NCI-H1092 (cell line): ENCODE measurements at places on chromosomes 5 and 9.
A peak's percentile ranks its signal among the peaks of the same experiment; 100 is the strongest.

DNA sequence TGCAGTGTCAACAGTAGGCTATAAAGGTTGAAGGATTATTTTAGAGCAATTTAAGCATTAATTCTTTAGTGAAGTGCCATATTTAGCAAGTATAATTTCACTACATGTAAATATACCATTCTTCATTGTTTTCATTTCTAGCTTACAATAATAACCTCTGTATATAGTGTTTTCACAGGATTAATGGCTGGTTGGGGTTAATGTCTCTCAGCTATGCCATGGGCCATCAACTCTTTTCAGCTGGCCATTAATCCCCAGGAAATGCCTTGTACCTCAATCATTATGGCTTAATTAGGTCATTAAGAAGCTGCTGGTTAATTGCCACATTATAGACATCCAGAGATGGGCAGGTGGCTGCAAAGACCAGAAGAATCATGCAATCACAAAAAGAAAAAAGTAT is 715.1 kb downstream of the MAT2B start:
- no peak for DNase-seq

DNA sequence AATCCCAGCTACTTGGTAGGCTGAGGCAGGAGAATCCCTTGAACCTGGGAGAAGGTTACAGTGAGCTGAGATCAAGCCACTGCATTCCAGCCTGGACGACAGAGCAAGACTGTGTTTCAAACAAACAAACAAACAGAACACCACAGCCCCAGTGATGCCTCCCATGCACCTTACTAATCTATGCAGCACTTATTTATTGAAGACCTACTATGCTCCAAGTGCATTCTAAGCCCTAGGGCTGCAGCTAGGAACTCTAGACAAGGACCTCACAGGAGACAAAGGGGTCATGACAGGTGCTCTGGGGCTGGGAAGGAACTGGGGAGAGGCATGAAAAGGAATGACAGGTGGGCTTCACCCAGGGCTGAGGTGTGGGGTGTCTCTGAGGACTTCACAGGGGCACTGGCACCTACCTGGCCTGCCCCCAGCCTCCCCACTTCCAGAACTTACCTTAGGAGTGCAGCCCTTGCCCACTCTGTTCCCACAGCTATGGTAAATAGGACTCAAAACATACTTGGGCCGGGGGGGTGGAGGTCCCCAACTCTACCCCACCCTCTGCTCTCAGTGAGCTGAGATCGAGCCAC is 69.4 kb downstream of the C9orf50 start:
- no peak for DNase-seq

DNA sequence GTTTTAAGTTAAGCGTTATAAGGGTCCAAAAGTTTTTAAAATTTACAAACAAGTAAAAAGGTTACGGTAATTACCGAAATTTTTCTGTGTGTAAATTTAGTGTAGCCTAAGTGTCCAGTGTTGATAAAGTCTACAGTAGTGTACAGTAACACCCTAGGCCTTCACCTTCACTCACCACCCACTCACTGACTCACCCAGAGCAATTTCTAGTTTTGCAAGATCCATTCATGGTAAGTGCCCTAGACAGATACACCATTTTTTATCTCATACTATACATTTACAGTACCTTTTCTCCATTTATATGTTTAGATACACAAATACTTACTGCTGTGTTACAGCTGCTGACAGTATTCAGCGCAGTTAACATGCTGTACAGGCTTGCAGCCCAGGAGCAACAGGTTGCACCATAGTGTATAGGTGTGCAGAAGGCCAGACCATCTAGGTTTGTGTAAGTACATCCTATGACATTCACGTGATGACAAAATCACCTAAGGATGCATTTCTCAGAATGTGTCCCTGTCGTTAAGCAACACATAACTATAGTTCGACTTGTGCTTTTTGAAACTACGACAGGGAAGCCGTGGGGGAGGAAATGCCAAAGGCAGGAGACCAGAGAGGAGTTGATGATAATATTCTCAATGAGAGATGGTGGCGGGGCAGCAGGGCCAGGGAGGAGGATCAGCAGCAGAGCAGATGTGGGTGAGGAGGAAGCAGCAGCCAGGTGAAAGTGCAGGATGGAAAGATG is 48.6 kb downstream of the PSMB7 start:
- DNase-seq: no peak

GRCh38 chr5:89707891-89708290 is 701.7 kb downstream of the CETN3 start:
- no peak for DNase-seq

DNA sequence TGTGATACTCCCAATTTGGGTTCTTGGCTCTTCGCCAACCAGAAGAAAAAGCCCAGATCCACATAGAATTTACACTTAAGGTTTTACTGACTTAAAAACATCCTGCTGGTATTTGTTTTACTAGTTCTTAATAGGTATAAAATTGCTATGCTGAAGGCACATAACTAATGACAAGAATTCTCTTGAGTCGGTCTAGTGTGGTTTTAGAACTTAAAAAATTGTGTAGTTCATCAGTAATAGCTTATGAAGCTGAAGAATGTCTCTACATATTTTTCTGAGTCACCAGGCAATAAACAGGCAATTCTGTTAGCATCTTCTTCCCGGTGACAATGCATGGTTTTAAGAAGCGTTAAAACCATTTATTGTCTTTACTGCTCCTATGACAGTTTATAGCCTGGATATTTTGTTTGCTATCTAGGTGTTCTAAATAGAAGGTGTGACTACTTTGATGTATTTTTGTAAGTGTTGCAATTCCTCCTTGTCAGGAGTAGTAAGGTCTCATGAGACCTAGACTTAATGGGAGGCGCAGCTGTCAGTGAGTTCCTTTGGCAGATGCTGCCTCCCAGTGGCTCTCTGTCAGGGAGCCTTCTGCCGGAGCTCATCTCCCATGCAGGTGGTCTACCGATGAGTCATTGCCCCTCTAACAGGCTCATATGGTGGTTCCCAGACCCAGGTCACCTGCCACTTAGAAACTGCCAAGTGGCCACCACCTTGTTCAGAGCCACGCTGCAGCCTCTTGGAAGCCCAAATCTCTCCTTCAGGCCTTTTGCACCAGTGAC is 173.8 kb downstream of the MAST4 start:
- peak; percentile 2 for DNase-seq

- no peak for DNase-seq
These were observed 77.7 kb upstream of the IL17B start for GRCh38 chr5:149456597-149457392.

DNA sequence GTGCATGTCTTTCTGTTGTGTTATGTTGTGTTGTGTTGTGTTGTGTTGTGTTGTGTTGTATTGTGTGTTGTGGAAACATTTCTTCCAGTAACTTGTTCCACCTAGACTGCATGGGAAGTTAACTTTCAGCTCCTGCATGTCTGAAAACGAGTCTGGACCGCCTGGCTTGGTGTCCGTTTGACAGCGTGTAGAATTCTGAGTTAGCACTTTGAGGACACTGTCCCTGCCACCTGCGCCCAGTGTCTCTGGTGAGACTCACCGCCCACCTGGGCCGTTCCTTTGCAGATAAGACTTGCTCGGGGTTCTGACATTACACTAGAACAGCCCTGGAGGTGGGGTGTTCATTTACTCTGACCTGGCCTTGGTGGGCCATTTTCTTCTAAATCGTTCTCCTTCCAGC is 42.0 kb downstream of the WNK2 start:
- no peak for DNase-seq

- no peak for DNase-seq
These were observed 33.2 kb downstream of the SHB start for GRCh38 chr9:38035873-38036272.

DNA sequence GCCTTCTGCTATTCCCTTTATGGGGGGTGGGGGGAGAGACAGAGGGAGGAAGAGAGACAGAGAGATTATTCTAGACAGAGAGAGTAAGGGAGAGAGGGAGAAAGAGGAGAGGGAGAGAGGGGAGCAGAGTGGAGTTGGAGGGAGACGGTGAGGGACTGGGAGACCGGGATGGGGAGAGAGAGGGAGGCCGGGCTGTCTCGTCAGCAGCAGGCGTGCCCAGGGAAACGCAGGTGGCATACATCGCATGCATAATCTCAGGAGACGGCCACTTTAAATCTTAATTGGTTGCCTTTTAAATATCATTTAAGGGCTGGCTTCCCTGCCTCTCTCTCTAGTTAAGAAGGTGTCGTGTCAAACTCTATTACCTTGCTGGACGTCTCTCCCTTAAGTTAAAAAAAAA is 8.4 kb downstream of the IRX4 start:
- DNase-seq: no peak

- no peak for DNase-seq
These were observed 1.7 kb downstream of the INPP5E start for GRCh38 chr9:136437839-136438547.

DNA sequence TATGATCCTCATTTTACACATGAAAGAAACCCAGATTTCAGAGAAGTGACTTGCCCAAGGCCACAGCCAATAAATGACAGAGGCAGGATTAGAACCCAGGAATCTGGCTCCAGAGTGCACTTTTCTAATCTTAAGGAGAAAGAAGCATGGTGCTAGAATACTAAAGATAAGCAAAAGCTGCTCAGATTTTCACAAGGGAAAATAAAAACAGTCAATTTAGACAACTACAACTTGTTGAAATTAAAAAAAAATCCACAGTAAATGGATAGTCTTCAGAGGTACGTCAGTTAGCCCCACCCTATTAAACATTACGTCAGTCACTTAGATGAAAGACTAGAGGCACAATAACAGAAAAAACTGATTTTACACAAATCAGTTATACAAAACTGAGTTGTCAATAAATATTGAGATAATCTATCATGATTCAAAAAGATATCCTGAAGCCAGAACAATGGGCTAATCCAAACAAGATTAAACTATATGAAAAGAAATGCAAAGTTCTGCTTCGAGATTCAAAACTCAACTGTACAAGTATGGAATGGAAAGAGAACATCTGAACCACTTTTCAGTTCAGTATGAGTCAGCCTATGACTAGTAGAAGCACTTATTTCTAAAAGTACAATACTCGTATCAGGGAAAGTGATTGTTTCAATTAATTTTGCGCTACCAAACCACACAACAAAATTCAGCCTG is 9.3 kb downstream of the TMEM245 start:
- DNase-seq: no peak

DNA sequence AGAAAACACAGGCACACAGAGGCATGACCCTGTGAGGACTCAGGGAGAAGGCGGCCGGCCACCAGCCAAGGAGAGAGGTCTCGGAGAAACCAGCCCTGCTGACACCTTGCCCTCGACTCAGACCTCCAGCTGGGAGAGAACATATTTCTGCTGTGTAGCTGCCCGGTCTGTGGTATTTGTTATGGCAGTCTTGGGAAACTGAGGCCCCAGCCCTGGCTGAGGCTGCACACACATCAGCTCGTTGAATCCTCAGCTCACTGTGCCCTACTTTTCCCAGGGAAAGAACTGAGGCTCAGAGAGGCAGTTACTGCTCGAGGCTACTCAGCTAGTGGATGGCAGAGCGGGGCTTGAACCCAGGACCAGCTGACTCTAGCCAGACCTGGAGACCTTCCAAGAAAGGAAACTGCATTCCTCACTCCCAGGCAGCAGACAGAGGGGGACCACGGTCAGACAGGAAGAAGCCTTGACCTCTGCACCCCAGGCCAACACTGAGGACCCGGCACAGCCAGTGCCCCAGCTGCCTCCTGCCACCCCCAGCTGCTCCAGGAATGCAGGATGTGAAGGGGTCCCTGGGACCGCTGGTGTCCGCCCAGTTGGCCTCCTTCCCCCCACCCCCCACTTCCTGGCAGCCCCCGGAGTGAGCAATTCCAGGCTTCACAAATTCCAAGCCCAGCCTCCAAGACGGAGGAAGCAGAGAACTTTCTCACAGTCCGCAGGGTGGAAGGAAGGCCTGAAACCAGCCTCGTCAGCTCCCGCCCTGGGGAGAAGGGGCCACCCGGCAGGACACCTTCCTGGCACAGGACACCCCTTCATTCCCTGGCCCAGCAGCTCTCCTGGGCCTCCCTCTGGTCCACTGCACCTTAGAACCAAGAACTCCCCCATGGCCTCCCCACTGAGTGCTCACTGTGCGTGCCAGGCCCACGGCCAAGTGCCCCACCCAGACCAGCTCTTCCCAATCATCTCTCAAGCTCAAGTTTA is 69.9 kb downstream of the LRSAM1 start:
- no peak for DNase-seq

GRCh38 chr5:24621792-24622191 is 23.0 kb downstream of the CDH10 start:
- DNase-seq: no peak

DNA sequence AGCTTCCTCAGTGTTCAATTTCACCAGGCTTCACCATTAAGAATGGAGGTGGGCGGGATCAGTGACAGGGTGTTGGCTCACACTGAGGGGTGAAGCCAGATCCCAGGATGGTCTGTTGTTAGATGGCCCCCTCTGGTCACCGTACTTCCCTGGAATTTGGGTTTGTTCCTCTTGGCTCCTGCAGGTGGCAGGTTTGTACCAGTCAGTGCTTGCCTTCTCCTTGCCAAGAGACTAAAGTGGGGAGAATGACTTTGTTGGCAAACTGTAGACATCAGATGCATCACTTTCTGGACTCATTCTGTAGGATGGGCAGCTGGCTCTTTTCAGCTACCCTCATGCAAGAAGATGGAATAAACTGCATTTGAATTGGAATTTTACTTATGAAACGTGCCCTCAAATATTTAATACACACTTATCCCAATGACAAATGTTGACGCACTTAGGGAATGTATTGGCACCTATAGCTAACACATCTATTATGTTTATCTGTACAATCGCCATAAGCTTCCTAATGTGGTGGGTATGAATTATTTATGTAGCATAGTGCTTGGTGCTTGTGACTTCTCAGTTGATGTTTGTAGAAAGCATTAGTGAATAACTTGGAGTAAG is 31.4 kb upstream of the ANKRD55 start:
- DNase-seq: no peak

DNA sequence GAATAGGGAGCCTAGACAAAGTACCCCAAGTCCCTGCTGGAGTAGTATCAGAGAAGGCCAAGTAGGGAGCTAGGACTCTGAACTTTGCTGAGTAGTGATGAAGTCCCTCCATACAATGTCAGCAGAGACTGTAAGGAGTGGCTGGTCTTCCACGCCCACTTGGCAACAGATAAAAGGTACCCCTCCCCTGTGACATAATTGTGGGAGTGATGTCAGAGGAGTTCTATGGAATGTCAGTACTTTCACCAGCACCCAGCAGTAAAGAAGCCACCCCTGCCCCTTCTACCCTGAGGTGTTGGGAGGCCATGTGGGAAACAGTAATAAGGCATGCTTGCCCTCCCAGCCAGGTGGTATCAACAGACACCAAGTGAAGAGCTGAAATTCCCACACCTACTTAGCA is 143.9 kb downstream of the SLIT3 start:
- DNase-seq: no peak

- no peak for DNase-seq
These were observed 30.5 kb upstream of the DMRTA1 start for GRCh38 chr9:22415941-22416691.

DNA sequence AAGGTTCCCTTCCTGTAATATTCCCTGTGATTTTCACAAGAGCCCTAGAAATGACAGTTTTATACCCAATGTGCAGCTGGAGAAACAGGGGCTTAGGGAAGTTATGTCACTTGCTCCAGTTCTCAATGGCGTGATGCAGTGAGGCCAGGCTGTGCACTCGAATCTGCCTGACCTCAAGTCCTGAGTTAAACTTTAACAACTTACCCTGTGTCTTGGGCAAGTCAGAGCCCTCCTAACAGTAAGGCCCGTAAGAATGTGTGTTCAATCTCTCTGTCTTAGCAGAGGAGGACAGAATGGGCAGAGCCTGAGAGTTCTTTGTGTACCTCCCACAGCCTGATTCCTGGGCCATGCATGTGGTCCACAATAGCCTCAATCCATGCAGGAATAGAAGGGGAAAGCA is 181.1 kb downstream of the TRIM32 start:
- no peak for DNase-seq

GRCh38 chr5:123438902-123439301 is 15.7 kb upstream of the CEP120 start:
- no peak for DNase-seq
